ENCODE measurements at places on chromosomes 13 and 19. TPM values are rescaled to one million over a fixed set of nuclear protein-coding genes. Genes with fewer than 3 reads are reported as not detected.

Gene ABCC4
- total RNA-seq, result 13.8 TPM

Gene IGFLR1
- total RNA-seq, result 4.2 TPM

Gene TEX26
- not detected for total RNA-seq

Gene NPAS1
- 0.44 TPM for total RNA-seq

Gene CHAMP1
- 33.4 TPM for total RNA-seq

Gene ZFP30
- total RNA-seq, result 8.1 TPM

Gene KLF2
- total RNA-seq, result 3.3 TPM

Gene ZNF382
- 0.51 TPM for total RNA-seq

Gene SYCN
- not detected for total RNA-seq

Gene CEACAM3
- total RNA-seq, result not detected

Gene CFAP97D2
- not detected for total RNA-seq

Gene TNNT1
- total RNA-seq, result 46.8 TPM

Gene GDF15
- total RNA-seq, result 193 TPM

Gene SELENOV
- not detected for total RNA-seq

Gene KLK4
- total RNA-seq, result not detected

Gene CGB3
- not detected for total RNA-seq

Gene OR7C1
- not detected for total RNA-seq

Gene RNF225
- 0.98 TPM for total RNA-seq

Gene SYDE1
- total RNA-seq, result 22.6 TPM

Gene SIAH3
- total RNA-seq, result not detected

Gene ZNF701
- total RNA-seq, result 13.0 TPM

Gene PEAK3
- not detected for total RNA-seq

Gene C1QTNF9
- not detected for total RNA-seq

Data from MCF 10A (cell line).